ENCODE measurements at places on chromosomes 16 and 17.

- no peak for DNase-seq
Measured at GRCh38 chr16:19861811-19862327, 22.8 kb downstream of the GPRC5B start.

GRCh38 chr16:31127182-31127581 lies 8.3 kb downstream of the PRSS8 start:
- DNase-seq = no peak

DNA sequence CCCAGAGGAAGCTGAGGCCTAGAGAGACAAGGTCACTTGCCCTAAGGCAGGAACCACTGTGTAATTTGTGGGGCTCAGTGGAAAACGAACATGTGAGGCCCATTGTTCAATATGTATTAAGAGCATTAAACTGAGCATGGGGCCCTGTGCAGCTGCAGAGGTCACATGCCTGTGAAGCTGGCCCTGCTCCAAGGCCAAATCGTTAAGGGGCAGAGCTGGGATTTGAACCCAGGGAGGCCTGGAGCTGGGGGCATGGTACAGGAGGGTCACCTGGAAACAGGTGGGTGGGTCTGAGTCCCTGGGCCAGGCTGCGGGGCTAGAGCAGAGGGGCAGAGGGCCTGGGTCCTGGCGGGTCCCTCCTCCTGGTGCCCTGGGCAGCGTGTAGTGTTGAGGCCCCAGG lies 19.7 kb downstream of the C16orf74 start:
- no peak for DNase-seq

DNA sequence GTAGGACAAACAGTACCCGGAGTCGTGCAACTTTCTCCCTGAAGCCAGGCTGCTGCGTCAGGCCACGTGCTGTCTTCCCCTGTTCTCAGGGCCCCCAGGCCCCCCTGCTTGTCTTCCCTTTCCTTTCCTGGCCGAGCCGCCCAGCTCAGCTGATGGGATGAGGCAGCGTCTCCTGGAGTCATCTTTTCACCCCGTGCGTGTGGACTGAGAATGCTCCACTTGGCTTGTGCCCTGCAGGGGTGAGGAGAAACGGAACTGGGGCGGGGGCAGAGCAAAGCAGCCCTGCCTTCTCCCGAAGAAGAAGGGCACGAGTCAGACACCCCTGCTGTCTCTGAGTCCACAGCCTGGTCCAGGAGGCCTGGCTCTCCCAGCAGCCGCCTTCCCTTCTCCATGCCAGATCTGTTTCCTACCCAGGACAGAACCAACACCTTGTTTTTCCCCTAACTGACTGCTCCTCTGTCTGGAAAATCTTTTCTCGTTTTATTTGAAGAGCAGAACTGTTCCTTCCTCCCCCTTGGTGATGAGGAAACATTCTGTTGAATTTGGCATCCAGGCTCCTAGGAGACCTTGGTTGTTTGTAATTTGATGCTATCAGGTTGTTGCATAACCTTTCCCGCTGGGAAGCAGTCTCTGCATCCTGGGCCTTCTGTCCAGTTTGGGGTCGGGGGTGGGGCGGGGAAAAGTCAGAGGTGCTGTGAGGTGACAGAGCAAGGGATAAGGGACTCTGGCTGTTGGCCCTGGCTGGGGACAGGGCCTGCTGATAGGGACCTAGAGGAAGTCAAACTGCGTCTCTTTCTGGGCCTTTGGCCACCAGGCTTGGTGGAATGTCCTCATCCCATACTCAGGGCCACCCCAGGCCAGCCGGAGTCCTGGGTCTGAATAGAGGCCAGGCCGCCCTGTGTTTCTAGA lies 78.8 kb downstream of the WIPI1 start:
- DNase-seq = no peak

- no peak for DNase-seq
Measured at GRCh38 chr17:81238490-81238814, 403 bp downstream of the TEPSIN start.

DNA sequence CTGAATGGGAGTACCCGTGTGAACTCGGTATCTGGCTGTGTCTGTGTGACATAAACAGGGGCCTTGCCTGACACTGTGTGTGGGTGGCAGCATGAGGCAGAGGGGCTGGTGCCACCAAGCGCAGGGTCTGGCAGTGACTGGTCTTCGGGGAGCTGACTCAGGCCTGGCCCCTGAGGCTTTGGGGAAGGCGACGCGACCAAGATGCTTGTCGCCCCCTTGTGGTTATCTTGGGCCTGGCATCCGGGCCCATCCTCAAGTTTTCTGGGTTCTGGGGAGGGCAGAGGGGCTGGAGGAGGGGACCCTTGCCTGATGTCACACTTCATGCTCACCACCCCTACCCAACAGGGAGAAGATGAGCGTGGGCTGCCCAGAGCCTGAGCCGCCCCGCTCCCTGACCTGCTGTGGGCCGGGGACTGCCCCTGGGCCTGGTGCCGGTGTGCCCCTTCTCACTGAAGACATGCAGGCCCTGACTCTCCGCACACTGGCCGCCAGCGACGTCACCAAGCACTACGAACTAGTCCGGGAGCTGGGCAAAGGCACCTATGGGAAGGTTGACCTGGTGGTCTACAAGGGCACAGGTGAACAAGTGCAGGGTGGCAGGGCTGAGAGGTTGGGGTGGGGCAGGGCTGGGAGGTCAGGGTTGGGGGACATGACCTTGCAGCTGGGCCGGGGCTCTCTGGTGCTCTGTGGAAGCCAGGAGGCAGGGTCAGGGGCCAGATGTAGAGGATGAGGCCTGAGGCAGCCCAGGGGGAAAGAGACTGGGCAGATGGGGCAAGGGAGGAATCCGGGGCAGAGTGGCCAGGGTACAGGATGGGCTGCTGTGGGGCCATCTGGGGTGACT lies 24.9 kb downstream of the SBK1 start:
- DNase-seq = peak; percentile 63

DNA sequence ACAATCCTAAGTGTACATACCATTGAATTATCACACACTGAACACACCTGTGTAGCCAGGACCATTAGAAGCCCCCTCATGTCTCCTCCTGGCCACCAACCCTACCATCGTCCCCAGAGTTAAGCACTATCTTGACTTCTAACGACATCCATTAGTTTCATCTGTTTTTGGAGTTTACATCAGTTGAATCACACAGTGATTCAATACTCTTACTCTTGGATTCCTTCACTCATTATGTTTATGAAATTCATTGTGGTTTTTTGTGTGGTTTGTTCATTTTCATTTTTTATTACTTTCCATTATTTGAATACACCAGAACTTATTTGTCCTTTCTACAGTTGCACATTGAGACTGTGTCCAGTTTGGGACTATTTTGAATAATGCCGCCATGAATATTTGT lies 13.6 kb downstream of the DRC7 start:
- DNase-seq = no peak

All from activated naive CD4-positive, alpha-beta T cell (primary cell).